ENCODE measurements at places on chromosomes 3 and 15.
A peak's percentile ranks its signal among the peaks of the same experiment; 100 is the strongest.

GRCh38 chr3:170584585-170585007 lies 1.3 kb downstream of the SLC7A14 start:
- peak; percentile 67 for DNase-seq

- DNase-seq, result no peak
Observed at GRCh38 chr15:38702178-38702912, 137.7 kb upstream of the RASGRP1 start.

GRCh38 chr15:68415501-68416157 lies 16.3 kb downstream of the ITGA11 start:
- no peak for DNase-seq

DNA sequence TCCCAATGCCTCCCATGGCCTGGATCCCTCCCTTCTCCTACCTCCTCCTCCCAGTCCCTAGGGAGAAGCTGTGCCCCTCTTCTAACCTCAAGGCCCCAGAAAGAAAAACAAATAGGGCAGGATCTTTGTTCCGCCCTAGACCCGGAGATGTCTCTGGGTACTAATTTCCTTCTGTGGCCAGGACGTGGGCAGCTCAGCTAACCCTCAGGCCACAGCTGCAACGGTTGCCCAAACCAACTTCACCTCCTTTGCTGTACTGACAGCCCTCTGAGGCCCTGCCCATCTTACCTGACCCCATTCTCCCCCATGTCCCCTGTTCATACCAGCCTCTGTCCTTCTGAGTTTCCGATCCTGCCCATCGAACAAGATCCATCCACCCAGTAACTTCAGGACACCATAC lies 70.7 kb downstream of the SRGAP3 start:
- no peak for DNase-seq

- no peak for DNase-seq
Observed at GRCh38 chr3:71640331-71640983, 56.9 kb upstream of the FOXP1 start.

- no peak for DNase-seq
Observed at GRCh38 chr15:80562846-80563245, 132.3 kb upstream of the ABHD17C start.

DNA sequence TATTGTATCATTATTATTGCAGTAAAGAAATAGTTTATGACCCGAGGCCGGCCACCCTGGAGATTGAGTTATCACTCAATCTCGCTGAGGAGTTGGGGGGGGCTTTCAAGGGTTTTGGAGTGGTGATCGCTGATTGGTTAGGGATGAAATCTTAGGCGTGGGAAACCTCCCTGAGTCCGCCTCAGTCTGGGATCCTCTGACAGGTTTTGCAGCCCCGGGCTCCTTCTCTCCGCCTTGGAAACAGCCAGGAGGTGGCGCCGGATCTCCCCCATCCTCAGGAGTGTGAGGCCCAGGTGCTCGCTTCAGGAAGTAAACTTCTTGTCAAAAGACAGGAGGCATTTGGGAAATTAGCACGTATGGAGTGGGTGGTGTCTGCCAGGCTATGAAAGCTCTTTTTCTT lies 41.1 kb upstream of the SEC61A1 start:
- DNase-seq, result peak; percentile 39

DNA sequence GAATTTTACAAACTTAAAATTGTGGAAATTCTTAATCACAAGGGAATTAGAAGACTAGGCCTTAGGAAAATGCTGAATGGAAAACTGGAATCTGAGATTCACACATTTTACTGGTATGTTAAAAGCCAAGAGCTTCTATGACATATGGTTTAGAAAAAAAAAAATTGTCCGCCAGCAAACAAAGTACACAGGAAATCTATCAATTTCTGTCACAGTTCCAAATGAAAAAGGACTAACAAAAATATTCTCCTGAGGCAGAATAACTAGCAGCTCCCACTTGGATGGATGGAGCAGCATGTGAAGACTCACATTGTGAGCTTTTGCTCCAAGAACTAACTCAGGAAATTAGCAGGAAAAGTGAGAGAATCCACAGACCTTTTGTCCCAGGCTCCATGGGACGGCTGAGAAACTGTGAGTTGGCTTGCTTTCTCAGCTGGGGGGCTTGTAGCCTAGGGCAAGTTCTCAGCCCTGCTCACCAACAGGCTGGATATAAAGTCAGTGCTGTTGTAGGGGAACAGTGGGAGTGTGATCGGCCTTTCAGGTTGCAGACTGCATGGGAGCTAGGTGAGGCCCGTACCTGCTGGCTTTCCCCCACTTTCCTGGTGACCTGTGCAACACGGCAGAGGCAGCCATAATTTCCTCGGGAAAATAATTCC lies 731.1 kb upstream of the SGO1 start:
- DNase-seq, result no peak

GRCh38 chr15:60479361-60480110 lies 594 bp upstream of the ICE2 start:
- DNase-seq, result no peak
